Suppressor macrophage (primary cell): ENCODE measurements at places on chromosomes 5 and 9.

- no peak for DNase-seq
These were observed 1.3 kb downstream of the PPP2R2B start for GRCh38 chr5:146877178-146877681.

DNA sequence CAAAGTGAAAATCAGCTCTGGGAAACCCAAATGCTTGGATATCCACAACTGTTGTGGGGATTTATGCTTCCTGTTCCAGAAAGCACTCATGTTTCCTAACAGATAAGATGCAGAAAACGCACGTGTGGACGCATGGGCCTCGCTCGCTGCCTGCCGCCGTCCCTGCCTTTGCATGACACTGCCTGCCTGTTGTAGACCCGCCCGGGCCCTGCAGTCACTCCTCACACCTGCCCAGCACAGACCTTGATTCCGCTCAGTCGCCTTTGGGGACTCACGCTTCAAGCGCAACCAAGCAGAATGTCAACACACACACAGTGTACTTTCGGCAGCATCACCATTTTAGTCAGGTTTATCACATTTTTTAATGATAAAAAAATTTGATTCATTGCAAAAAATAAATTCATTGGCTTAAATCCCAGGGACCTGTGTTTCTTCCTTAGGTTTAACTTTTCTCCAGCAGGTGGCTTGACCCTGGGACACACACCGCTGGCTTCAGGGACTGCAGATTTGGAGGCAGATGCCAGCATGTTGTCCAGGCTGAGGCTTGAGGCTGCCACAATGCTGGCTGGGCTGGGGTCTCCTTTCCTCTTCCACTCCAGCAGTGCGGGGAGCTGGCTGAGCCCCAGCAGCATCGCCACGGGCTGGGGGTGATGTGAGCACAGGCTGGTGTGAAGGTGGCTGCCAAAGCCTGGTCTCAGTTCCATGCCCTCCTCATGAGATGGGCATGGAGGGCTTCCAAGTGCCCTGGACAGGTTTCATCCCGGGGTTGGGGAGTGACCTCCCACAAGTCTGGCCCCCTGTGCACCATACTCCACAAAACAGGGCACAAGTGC is 416.9 kb upstream of the IRX4 start:
- DNase-seq: no peak

GRCh38 chr9:93058355-93059010 is at the start of gene SUSD3:
SUSD3 (plus strand) TSS chr9:93058701; CDS start chr9:93058743, 42 bp downstream.
- peak; percentile 51 for DNase-seq

DNA sequence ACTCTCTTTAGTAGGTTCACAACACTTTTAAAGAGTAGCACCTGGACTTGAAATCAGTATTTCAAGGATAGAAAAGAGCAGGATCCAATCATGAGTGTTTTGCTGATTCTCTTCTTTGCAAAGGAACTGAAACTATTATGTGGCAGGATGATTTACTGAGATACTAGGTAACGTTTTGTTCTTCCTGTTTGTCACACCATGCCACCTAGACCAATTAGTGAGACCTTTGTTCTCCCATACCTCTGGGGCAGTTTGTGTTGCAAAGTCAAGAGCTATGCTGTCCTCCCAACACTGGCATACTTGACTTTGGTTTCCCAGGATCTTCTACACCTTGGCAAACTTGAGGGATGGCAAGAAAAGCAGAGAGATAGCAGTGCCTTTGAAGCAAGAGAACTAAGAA is 43.4 kb downstream of the PPP1R2B start:
- DNase-seq: no peak

- DNase-seq: no peak
These were observed 66.0 kb upstream of the GNA14 start for GRCh38 chr9:77714077-77714549.

DNA sequence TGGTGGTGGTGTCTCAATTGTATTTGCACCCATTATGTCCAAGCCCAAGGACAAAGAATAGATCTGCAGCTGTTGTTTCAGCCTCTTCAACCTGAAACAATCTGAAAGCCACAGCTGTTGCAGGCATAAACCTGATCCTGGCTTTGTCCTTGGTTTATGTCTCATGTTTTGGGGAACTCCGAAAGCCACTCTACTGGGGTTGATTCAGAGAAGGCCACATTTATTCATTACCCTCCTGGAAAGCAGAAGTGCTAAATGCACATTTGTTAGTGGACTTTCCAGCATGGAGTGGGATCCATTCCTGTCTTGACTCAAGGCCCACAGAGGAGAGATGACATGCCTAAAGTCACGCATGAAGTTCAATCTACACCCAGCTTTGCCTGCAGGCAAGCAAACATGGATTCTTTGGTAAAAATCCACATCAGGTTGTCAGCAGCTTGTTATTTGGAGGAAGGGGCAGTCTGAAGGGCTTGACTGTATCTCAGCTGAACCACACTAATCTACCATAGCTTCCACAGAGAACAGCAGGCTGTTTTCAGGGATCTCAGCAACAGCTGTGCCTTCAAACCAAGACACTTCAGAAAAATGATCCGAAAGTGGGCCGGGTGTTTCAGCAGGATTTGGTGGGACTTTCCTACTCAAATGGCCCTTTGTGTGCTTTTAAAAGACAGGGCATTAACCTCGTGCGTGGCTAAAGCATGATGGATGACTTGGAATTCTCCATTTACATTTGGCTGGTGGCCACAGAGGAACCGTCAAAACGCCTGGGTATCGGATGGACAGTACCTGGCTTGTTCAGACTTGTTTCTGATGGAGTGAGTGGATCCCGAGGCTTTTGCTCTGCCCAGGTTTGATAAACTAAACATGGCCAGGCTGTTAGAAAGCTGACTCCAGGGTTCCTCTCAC is 36.2 kb upstream of the ADAM19 start:
- peak; percentile 74 for DNase-seq

DNA sequence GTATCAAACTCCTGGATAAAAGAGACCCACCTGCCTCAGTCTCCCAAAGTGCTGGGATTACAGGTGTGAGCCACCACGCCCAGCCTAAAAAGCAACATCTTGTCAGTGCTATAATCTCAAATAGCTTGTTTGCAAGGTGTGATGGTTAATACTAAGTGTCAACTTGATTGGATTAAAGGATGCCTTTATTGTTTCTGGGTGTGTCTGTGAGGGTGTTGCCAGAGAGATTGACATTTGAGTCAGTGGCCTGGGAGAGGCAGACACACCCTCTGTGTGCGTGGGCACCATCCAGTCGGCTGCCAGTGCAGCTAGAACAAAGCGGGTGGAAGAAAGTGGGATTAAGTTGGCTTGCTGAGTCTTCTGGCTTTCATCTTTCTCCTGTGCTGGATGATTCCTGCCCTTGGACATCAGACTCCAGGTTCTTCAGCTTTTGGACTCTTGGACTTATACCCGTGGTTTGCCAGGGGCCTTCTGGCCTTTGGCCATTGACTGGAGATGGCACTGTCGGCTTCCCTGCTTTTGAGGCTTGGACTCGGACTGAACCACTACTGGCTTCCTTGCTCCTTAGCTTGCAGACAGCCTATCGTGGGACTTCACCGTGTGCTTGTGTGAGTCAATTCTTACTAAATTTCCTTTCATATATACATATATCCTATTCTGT is 28.1 kb downstream of the TARS1 start:
- DNase-seq: no peak

DNA sequence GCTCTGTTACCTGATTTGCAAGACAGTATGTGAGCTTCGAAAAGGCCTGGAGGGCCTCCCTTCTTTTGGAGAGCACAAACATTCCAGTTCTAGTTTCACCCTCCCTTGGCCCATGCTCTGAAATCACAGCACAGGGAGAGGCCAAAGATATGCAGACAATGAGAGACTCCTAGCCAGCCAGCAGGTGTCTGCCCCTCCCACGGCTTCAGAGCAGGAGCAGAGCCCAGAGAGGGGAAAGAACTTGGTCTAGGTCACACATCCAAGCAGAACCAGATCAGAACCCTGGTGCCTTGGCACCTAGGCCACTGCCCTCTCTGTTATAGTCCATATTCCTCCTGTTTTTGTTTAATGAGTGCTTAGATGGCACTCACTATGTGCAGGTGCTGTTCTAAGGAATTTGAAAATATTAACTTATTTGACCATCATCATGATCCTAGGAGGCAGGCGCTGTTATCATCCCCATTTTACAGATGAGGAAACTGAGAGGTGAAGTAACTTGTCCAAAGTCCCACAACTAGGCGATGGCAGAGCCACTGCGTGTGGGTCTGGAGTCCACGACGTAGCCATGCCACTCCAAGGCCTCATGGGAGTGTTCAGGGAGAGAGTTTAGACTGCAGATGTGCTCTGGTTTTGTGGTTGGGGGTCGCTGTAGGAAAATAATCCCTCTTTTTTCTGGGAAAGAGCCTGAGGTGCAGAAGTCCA is 27.2 kb downstream of the TMOD1 start:
- DNase-seq: no peak

DNA sequence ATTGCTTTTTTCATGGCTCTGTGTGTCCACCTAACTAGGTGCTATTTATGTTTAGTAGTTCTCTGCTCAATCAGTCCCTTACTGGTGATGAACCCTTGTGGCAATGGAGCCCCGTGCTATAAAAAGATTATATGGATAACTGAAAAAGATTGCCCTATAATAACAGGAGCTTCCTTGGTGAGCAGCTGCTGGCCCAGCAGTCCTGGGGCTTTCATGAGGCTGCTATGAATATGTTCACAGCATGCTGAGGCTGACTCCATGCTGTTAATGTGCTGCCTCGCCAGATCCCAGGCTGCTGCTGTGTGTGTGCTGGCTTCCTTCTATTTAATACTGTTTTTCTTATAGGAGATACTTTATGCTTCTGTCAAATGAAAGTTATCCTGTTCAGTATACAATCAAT is 357.5 kb downstream of the TAF11L14 start:
- DNase-seq: no peak

GRCh38 chr5:33343676-33344327 is 97.0 kb upstream of the TARS1 start:
- no peak for DNase-seq

- DNase-seq: no peak
These were observed 759.3 kb upstream of the TYRP1 start for GRCh38 chr9:11933926-11934325.

DNA sequence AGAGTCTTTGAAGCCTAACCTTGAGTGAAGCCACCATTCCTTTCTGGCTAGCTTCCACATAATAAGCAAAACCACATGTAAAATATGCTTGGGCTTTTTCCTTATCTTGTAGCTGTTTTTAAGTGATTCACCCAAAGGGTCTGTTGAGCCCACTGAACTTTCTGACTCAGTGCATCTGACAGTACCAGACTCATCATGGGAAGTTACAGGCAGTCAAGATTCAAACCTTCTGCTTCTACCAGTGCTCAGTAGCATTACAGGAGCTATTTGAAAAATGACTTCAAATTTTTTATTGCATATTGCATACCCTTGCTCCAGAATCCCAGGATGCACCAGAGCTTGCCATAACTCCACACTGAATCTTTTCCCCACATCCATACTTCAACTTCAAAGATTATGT is 87.5 kb upstream of the PTPRD start:
- no peak for DNase-seq

- peak; percentile 61 for DNase-seq
These were observed 20.3 kb downstream of the OSTF1 start for GRCh38 chr9:75108571-75108970.

GRCh38 chr5:117144086-117144485 is 569.5 kb upstream of the SEMA6A start:
- DNase-seq: no peak

DNA sequence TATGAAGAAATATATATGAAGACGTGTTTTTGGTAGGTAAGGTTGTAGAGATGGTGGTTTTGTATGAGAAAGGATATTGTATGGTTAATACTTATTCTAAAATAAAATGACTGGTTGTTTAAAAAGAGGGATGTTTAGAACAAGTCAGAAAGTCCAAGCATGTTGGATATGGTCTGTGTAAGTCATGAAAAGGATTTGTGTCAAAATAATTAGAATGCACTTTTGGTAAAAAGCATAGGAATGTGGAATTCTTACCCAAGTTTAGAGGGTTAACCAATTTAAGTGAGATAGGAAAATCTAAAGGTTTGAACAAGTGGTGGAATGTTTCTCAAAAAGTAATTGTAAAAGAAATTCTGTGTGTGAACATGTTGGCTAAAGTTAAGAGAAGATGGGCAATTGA is 1556.5 kb upstream of the C9orf72 start:
- DNase-seq: no peak

GRCh38 chr9:136977649-136978072 is 357 bp downstream of the PTGDS start:
- DNase-seq: no peak

DNA sequence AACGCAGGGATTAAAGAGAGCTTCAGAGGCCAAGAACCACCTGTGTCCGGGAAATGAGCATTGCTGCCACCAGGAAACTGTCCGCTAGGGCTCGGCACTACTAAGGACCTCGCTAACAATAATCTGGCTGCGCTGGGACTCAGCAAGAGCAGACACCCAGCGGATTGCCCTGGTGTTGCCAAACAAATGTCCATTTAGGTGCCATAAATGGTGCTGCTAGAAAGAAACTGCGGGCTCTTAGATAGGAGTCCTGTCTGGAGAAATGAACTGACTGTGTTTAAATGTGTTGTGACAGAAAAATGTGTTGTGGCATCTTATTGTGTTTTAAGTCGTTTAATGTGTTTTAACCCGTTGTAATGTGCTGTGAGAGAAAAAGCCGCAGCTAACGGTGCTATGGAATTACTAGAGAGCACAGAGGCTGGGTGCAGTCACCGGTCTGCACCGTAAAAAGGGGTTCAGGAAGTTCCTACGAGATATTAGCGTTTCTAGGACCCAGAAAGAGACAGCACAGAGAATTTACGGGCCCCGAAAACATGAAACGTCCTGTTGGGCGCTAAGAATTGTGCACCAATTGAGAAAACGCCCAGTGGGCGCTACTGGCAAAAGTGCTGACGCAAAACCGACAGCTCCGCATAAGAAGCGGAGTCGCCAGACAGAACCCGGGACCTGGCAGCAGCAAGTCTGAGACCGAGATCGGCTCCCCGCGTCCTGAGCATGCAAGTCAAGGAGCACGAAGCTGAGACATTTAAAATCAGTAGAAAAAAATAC is 90.6 kb downstream of the ANXA2R start:
- peak; percentile 91 for DNase-seq

- peak; percentile 66 for DNase-seq
These were observed 889 bp downstream of the PDLIM4 start for GRCh38 chr5:132258102-132259068.

- DNase-seq: no peak
These were observed 1972.1 kb downstream of the MAT2B start for GRCh38 chr5:165477546-165477945.

DNA sequence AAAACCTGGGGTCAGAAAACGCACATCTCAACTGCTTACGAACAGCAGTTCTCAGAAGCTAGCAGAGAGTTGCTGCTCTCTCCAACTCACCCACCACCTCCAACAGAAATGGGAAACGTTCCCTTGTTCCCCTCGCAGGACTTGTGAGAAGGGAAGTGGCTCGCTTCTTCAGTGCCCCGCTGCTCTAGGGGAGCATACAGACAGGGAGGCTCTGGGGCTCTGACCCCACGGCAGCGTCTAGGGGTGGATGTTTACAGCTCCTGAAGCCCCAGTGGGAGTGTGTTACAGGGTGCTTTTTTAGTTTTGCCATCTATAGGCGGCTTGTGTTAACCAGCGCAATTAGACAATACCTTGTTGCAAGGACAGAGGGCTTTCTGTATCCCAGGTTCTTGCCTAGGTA is 267.7 kb upstream of the ACTBL2 start:
- no peak for DNase-seq

DNA sequence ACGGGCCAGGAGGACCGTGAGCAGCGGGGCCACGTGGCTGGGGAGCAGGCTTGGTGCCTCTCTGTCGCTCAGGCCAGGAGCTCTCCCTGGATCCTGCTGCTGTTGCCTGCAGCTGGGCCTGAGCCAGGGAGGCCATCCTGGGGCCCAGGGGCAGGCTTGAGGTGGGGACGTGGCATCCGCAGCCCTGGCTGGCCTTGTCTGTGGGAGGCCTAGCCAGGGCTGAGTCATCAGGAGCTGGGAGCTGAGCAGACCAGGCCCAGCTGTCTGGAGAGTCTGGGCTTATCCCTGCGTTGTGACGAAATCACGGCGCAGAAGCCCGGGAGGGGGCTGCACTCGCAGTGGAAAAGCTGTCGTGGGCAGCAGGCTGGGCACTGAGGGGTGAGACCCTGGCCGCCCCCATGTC is 138.8 kb upstream of the COL5A1 start:
- no peak for DNase-seq
